ENCODE measurements at places on chromosomes 13 and 19.

GRCh38 chr13:52195401-52195837 is 36.0 kb upstream of the NEK3 start:
- no peak for DNase-seq

- DNase-seq, result no peak
These were observed 19.6 kb downstream of the GPR183 start for GRCh38 chr13:99287551-99287950.

DNA sequence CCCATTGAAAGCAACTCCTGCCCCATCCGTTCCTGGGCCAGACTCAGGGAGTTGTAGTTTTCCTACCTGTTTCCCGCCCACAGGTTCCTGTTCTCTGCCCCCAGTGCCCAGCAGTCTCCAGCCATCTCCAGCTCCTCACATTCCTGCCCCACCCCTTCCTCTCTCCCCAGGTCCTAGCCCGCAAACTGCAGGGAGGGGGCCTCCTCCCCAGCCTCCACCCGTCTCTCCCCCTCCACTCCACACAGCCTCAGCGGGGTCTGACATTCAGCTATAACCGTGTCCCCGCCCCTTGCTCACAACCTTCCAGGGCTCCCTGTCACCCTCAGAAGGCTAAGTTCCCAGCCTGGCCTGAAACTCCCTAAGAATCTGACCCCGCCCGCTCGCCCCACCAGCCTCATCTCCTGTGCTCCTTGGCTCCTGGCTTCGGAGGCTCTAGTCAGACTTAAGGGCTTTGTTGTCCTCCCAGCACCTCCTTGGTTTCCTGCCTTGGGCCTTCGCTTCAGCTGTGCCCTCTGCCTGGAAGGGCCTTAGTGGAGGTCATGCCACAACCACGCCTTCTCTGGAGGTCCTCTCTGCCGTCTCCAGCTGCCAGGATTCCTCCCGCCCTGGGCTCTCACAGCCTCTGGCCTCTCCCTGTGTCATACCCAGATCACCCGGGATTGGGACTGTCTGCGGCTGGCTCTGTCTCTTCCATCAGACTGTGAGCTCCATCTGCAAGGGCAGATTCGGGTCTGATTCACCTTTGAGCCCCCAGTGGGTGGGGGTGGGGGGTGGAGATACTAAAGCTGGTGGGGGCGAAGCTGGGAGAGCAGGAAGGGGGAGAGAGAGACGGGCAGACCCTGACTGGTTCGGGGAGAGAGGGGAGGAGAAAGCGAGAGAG is 5.1 kb upstream of the SPACA6 start:
- DNase-seq, result no peak

GRCh38 chr19:19966862-19967261 is 66.1 kb downstream of the ZNF93 start:
- no peak for DNase-seq

- DNase-seq, result no peak
These were observed 399.6 kb downstream of the DCT start for GRCh38 chr13:94079876-94080275.

DNA sequence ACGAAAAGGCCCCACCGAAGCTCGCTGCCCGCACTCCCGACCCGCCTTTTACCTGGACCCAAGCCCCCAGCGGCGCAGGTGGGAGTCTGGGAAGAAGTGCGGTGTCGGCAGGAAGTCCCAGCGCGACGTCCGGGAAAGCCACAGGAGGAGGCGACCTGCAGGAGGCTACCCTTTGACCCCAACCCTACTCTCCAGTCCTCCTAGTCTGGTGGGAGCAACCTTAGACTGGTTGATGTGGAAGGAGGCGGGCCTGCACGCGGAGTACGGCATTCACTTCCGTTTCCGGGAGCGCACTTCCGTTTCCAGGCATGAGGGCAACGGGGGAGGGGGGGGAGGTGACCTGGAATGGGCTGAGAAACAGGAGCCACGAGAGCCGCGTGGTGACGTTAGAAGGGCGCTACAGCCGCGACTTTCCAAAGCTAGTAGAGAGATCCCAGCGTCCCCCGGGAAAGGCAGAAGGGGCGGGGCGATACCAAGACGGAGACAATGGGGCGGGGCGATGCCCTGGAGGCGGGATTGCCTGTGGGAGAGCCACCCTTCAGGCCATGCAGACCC is 28.5 kb downstream of the ZNF266 start:
- no peak for DNase-seq

GRCh38 chr19:45059258-45059965 is 16.9 kb downstream of the ZNF296 start:
- DNase-seq, result peak; percentile 41

All from NCI-H1105 treated with DMSO at 0.1 percent for 48 hours (cell line).